Suprapubic skin (tissue), 4 donors: ENCODE measurements at places on chromosomes 4 and X.
A peak's percentile ranks its signal among the peaks of the same experiment; 100 is the strongest.

DNA sequence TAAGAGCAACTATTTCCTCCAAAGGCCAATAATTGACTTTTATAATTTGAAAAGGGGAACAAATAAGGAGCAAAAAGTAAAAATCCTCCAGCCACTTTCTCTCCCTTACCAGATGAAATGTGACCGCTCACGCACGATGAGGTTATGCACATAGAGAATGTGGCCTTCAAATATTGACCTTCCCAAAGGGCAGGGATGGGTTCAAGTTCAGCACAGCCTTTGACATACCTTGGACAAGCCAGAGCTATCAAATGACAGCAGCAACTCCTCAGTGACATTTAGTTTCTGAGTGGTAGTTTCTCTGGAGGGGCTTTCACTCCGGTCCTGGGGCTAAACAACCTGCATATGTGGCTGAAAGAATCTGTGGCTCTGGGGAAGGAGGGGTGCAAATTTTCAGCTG is 50.7 kb downstream of the AMOT start:
- no peak overlapping the region for H3K4me3 ChIP-seq
- DNase-seq, result no peak
- no peaks in the 10 kb centered on the region for H3K36me3 ChIP-seq
- no peaks in the 10 kb centered on the region for H3K27me3 ChIP-seq
- no peak overlapping the region for H3K27ac ChIP-seq

DNA sequence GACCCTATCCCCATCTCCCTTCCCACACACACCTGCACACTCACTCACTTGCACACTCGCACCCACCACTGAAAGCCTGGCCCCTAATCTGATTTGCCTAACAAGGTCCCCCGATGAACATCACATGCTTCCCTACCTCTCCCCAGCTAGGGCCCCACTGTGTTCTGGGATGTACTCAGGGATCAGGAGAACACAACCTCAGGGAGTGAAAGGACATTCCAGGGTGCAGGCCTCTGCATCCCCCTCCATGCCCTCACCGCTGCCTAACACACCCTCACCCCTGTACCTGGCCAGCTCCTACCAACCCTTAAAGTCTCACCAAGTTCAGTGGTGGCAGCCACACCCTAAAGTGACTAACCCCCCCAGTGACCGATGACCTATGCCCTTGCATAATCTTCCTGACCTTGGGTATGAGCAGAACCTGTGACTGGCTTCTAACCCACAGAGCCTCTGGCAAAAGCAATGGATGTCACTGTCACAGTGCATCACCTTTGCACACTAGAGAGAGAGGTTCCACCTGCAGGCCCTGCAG is 2.4 kb upstream of the AFAP1 start:
- no peak for DNase-seq
- no peak overlapping the region for H3K27ac ChIP-seq
- no peak overlapping the region for H3K4me3 ChIP-seq
- no peaks in the 10 kb centered on the region for H3K27me3 ChIP-seq

DNA sequence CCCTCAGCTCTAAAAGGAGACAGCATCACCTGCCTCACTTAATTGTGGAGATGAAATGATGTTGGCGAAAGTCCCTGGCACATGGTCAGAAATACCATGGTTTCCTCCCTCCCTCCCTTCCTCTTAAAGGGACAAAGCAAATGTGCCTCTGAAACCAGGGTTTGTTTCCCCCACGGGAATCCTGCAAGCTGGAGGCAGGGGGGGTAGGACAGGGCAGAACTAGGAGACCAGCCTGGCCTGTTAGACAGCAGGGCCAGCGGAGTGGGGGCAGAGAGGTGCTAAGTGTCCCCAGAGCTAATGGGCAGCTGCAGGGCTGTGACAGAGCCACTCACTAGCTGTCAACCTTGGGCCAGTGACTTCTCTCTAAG is 5.7 kb downstream of the RTL5 start:
- H3K27me3 ChIP-seq, result no peaks in the 10 kb centered on the region
- no peaks in the 10 kb centered on the region for H3K36me3 ChIP-seq

DNA sequence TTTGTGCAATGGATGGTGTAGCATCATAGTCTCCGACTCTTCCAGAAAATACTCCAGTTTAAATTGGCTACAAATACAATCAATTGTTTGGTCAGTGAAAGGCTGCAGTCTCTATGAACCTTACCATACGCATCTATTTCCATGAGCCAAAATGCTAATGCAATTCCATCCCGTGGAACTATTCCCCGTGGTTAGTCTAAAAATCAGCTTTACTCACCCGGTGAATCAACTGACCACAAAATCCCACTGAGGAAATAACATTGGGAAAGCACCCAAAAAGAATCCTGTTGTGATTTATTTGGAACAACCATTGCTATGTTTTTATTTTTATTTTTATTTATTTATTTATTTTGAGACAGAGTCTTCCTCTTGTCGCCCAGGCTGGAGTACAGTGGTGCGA is 87.1 kb downstream of the DHX15 start:
- no peak overlapping the region for H3K4me3 ChIP-seq
- H3K27me3 ChIP-seq, result no peaks in the 10 kb centered on the region
- H3K27ac ChIP-seq, result no peak overlapping the region
- H3K36me3 ChIP-seq, result no peaks in the 10 kb centered on the region
- no peaks in the 10 kb centered on the region for H3K4me1 ChIP-seq

DNA sequence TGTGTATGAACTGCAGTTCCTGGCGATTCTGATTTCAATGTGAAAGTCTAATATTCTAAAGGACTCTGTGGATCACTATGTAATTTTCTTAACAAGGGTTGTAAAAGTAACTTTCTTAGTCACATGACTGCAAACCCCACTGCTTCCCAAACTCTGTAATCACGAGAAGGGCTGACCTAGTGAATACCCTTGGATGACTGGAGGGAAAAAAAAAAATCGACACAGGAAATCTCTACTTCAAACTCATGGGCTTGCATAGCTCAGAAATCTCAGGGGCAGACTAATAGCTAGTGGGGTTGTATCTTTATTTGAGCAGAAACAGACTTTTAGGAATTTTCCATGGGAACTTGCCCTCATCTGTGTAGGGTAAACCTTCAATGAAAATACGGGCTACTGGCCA is 4.8 kb upstream of the MXRA5 start:
- DNase-seq, result no peak
- no peak overlapping the region for H3K27ac ChIP-seq
- no peaks in the 10 kb centered on the region for H3K36me3 ChIP-seq

GRCh38 chr4:6250235-6250983 is 19.2 kb upstream of the WFS1 start:
- no peaks in the 10 kb centered on the region for H3K36me3 ChIP-seq
- no peak overlapping the region for H3K27ac ChIP-seq

- no peak overlapping the region for H3K27ac ChIP-seq
- DNase-seq, result no peak
- H3K36me3 ChIP-seq, result no peaks in the 10 kb centered on the region
- H3K27me3 ChIP-seq, result no peaks in the 10 kb centered on the region
- H3K4me1 ChIP-seq, result peaks cover 3% of the 10 kb centered on the region
- H3K4me3 ChIP-seq, result no peak overlapping the region
Observed at GRCh38 chr4:147709999-147710398, 21.9 kb upstream of the ARHGAP10 start.

DNA sequence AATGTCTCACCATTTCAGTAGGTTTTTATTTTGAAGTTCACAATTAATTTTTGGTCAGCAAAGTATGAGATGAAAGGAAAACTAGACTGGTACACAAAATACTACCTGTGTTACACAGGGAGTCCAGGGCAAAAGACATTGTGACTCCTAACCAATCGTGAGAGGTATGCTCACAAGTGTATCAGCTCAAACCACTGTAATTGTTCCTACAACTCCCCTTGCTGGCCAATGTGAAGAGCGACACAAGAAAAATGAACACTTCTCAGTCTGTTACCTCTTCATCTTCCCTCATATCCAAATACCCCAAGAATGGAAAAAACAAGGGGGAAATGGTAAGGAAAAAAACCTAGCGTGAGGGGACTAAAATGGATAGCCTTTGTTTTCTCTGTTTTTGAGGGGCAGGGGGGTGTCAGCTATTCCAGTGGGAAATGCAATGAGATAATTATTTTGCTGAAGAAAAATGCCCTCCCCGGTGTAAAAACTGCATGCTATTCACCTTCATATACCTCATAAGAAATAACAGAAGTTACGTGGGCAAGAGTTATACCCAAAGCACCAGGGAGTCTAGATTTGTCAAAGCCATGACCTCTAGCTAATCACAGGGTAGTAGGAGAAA is 30.6 kb upstream of the NSUN7 start:
- peaks cover 10% of the 10 kb centered on the region for H3K4me1 ChIP-seq
- H3K27me3 ChIP-seq, result no peaks in the 10 kb centered on the region
- DNase-seq, result no peak

- H3K27ac ChIP-seq, result no peak overlapping the region
- no peaks in the 10 kb centered on the region for H3K36me3 ChIP-seq
- H3K27me3 ChIP-seq, result no peaks in the 10 kb centered on the region
- no peaks in the 10 kb centered on the region for H3K4me1 ChIP-seq
- H3K4me3 ChIP-seq, result no peak overlapping the region
Observed at GRCh38 chr4:40190880-40191815, 5.7 kb upstream of the RHOH start.

DNA sequence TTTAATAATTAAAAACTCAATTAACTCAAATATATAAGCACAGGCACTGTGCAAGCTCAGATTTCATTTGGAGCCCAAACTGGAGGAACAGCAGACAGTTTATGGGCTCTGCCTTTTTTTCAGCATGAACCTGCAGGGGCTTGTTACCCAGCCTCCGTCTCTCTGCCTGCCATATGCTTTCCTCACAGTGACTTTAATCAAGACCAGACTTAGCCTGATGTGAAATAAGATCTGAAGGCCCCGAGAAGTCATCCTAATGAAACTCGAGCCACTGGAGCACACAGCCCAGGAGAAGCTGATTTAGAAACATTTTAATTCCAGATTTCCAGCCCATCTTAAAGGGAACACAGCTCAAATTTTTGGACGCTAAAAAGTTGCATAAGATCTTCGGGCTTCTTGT is 55.6 kb downstream of the SPATA18 start:
- H3K27me3 ChIP-seq, result no peaks in the 10 kb centered on the region
- DNase-seq, result no peak
- no peak overlapping the region for H3K27ac ChIP-seq
- H3K36me3 ChIP-seq, result no peaks in the 10 kb centered on the region
- H3K4me1 ChIP-seq, result peaks cover 3% of the 10 kb centered on the region
- H3K4me3 ChIP-seq, result no peak overlapping the region

GRCh38 chr4:121143131-121143530 is 21.0 kb downstream of the TNIP3 start:
- no peak overlapping the region for H3K4me3 ChIP-seq
- no peak for DNase-seq
- no peaks in the 10 kb centered on the region for H3K27me3 ChIP-seq
- no peaks in the 10 kb centered on the region for H3K36me3 ChIP-seq

DNA sequence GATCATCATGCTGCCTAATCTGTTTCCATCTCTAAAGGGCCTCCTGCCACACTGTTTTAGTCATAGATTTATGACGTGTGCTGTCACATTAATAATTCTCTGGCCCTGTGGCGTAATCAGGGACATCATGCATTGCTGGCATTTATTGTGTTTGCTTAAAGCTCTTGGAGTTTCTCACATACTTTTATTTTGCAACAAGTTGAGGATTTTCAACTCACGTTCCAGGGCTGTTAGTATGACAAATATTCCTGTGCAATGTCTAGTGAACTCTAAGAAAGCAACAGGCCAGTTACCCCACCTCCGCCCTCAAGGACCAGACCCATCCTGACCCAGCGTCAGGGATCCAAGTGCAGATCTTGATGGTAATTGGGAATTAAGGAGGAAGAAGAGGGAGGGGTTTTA is 7.8 kb upstream of the PIGA start:
- H3K4me1 ChIP-seq, result no peaks in the 10 kb centered on the region
- no peak for DNase-seq
- H3K4me3 ChIP-seq, result no peak overlapping the region
- no peaks in the 10 kb centered on the region for H3K27me3 ChIP-seq

DNA sequence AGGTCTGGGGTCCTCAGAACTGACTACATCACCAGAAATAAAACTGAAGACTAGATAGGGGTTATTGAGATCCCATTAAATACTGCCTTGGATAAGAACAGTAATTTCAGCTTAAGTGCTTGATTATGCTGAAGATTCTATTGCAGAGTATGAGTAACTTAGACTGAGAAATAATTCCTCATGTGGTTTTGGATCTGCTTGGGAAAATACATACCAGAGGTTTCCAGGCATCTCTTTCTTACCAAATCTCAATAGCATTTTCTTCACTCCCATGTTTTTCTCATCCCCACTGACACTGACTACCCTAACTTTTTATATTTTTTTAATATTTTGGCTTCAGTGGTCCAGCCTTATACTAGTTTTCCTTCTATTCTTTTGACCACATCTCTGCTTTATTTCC is 92.0 kb upstream of the TEX13D start:
- no peaks in the 10 kb centered on the region for H3K27me3 ChIP-seq
- no peaks in the 10 kb centered on the region for H3K4me1 ChIP-seq
- H3K27ac ChIP-seq, result no peak overlapping the region
- H3K4me3 ChIP-seq, result no peak overlapping the region
- no peaks in the 10 kb centered on the region for H3K36me3 ChIP-seq
- DNase-seq, result no peak

- no peak for DNase-seq
- H3K27ac ChIP-seq, result no peak overlapping the region
- no peaks in the 10 kb centered on the region for H3K36me3 ChIP-seq
- no peak overlapping the region for H3K4me3 ChIP-seq
- no peaks in the 10 kb centered on the region for H3K4me1 ChIP-seq
- no peaks in the 10 kb centered on the region for H3K27me3 ChIP-seq
Observed at GRCh38 chrX:36898301-36898700, 109.9 kb upstream of the FAM47C start.

GRCh38 chr4:184477201-184477999 is 3.0 kb upstream of the IRF2 start:
- no peak for DNase-seq
- H3K27me3 ChIP-seq, result no peaks in the 10 kb centered on the region
- H3K36me3 ChIP-seq, result no peaks in the 10 kb centered on the region
- peaks cover 31% of the 10 kb centered on the region for H3K4me1 ChIP-seq

DNA sequence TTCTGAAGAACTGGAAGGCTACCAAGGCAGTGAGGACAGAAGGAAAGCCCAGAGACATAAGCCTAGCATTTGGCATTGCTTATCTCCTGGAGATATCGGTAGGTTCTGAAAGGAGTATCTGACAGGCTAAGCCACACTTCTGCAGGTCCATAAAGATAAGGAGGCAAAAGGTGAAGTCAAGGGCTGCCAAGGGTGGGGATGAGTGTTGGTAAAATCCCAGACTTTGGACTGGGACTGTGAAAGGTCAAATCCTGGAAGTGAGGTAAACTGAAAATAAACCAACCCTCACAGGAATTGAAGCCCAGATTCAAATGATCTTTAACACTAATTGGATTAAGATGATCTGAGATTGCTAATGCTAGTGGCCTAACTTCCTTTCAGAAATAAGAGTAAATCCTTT is 27.4 kb downstream of the GK start:
- no peak overlapping the region for H3K4me3 ChIP-seq
- no peaks in the 10 kb centered on the region for H3K27me3 ChIP-seq
- no peak overlapping the region for H3K27ac ChIP-seq
- no peak for DNase-seq

- no peak for DNase-seq
- no peaks in the 10 kb centered on the region for H3K27me3 ChIP-seq
- H3K36me3 ChIP-seq, result no peaks in the 10 kb centered on the region
- peaks cover 9% of the 10 kb centered on the region for H3K4me1 ChIP-seq
- no peak overlapping the region for H3K27ac ChIP-seq
Observed at GRCh38 chrX:46916273-46916672, 4.1 kb downstream of the JADE3 start.

- H3K4me3 ChIP-seq, result peak overlapping the region; percentile 62
- H3K36me3 ChIP-seq, result no peaks in the 10 kb centered on the region
- H3K27ac ChIP-seq, result no peak overlapping the region
Observed at GRCh38 chrX:103831342-103831802, 685 bp downstream of the RAB9B start.

- H3K27me3 ChIP-seq, result no peaks in the 10 kb centered on the region
- no peaks in the 10 kb centered on the region for H3K4me1 ChIP-seq
- no peaks in the 10 kb centered on the region for H3K36me3 ChIP-seq
- H3K27ac ChIP-seq, result no peak overlapping the region
- no peak for DNase-seq
- H3K4me3 ChIP-seq, result no peak overlapping the region
Observed at GRCh38 chr4:60020389-60020788, 1179.7 kb upstream of the ADGRL3 start.
